ENCODE measurements at places on chromosomes 2 and 18. TPM values are rescaled to one million over a fixed set of nuclear protein-coding genes. Genes with fewer than 3 reads are reported as not detected.

Gene UGT1A8
- total RNA-seq = not detected

Gene SF3B6
- total RNA-seq = 139 TPM

Gene NCL
- 107 TPM for total RNA-seq

Gene SPHKAP
- total RNA-seq = not detected

Gene STPG4
- under 0.01 TPM for total RNA-seq

Gene XPO1
- total RNA-seq = 139 TPM

Gene SETBP1
- total RNA-seq = 6.4 TPM

Gene PLGLB1
- total RNA-seq = 0.63 TPM

Gene TPO
- not detected for total RNA-seq

Gene CXXC1
- total RNA-seq = 33.3 TPM
